ENCODE measurements at places on chromosomes 11 and 22.

GRCh38 chr22:29072193-29072978 lies 449 bp upstream of the KREMEN1 start:
- peak; percentile 42 for DNase-seq

DNA sequence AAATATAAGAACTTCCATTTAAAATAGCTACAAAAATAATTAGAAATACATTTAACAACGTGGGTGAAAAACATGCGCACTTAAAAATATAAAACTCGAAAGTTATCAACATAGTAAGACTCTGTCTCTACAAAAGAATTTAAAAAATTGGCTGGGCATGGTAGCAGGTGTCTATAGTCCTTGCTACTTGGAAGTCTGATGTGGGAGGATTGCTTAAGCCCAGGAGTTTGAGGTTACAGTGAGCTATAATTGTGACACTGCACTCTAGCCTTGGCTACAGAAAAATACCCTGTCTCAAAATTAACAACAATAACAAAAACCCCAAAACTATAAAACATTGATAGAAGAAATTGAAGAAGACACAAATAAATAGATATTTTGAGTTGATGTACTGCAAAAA lies 13.8 kb upstream of the CASP12 start:
- DNase-seq: no peak

DNA sequence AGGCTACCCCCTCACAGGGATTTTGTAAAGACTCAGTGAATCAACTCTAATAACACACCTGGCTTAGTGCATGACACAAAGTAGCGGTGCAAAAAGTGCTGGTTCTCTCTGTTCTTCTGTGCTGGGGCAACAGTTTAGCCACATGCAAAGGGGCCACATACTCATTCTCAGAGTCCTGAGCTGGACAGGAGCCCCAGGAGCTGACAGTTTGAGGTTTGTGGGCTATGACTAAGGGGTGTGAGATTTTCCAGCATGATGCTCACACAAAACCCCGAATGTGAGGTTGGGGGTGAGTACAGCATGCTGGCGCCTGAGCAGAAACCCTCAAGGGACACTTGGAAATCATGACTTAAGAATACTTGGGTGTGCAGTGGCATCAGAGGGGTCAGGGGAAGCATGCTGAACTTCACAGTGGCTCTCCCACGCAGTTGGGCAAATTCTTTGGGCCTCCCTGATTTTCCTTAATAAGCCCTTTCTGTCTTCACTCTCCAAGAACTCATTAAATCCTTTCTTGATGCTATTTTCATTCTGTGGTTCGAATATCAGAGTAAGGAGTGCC lies 31.0 kb downstream of the TMPRSS5 start:
- DNase-seq: no peak

DNA sequence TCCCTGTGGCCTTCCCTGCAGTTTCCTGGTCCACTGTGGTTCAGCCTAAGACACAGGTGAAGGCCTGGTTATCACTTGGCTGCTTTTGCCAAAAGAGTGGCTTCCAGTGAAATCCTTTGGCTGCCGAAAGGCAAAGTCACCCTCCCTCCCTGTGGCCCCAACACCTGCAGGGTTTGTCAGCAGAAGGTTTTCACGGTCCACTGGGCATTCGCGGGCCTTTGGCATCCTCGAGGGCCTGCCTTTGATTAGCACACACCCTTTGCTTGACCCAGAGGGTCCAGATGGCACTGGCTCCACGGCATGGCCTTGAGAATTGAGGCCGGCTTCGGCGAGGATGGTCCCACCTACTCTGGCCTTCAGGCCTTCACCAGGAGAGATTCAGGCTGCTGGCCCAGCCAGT lies 35.3 kb downstream of the RTN4R start:
- no peak for DNase-seq

GRCh38 chr11:114280696-114281095 lies 15.5 kb upstream of the NNMT start:
- no peak for DNase-seq

DNA sequence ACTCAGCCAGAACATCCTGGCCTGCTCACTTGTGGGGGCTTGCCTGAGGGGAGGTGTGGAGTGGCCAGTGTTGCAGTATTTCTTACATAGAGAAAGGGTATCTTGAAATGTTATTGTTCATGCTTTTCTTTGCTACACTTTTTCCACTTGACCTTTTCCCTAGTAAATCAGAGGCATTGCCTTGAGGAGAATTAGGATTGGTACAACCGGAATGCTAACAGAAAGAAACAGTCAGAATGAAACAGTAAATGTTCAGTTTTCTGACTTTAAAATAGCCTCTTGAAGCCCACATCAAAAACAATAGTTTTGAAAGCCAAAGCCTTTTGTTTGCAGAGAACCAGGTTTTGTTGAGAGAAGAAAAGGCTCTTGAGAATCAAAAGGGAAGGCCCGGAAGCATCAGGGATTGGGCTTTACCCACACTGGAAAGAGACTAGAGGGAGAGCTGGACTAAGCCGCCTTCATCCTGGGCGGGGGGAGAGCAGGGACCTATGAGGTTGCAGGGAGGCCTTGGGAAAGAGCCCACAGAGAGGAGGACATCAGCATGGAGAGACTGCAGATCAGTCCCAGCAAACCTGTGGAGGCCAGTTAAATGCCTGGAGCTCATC lies 12.4 kb downstream of the ADM start:
- no peak for DNase-seq

DNA sequence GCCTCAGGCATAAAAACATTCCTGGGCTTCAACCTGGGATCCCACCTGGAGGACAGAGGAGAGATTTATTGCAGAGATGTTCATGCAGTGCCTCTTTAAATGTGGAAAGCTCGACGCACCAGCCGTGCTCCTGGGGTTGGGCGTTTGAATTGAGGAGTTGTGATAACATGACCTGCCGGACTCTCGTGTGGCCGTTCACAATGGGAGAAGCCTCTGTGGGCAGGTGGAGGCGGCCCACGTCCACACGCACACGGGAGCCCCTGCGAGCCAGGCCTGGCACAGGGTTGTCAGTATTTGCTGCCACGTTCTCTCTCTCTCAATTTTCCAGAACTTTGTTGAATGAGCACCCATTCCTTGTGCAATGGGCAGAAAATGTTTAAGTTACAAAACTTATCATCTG lies 58.3 kb upstream of the PPARA start:
- no peak for DNase-seq

DNA sequence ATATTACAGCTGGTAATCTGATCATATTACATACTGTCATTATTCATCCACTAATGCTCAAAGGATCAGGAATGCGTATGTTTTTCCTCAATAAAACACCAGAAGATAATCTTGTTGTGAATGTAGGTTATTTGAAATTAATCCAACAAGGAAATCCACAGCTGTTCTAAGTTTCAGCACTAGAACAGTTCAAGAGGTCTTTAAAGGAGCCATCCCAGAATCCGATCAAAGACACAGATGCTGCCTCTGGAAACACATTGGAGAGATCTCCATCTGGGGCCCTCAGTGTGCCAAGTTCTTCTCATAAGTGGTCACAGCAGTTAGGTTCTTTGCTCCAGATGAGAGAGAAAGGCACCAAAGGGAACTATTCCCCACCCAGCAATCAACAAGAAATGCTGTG lies 1955.1 kb upstream of the RAG2 start:
- DNase-seq: no peak

- DNase-seq: no peak
Observed at GRCh38 chr11:27280140-27280539, 82.9 kb downstream of the CCDC34 start.

- no peak for DNase-seq
Observed at GRCh38 chr22:22480940-22481339, 27.6 kb downstream of the ZNF280B start.

GRCh38 chr11:78549624-78550409 lies 24.8 kb downstream of the NARS2 start:
- no peak for DNase-seq

DNA sequence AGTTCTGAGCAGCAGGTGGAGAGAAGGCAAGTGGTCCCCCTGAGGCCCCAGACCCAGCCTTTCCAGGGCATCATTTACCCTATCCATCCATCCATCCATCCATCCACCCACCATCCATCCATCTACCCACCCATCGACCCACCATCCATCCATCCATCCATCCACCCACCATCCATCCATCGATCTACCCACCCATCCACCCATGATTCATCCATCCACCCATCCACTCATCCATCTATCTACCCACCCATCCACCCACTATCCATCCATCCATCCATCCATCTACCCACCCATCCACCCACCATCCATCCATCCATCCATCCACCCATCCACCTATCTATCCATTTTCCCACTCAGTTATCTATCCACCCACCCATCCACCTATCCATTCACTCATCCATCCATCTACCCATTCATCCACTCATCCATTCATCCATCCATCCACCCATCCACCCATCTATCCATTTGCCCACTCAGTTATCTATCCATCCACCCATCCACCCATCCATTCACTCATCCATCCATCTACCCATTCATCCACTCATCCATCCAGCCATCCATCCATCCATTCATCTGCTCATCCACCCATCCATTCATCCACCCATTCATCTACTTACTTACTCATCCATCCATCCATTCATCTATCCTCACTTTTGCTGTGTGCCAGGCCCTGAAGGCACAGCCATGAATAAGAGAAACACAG lies 63.4 kb downstream of the MCM5 start:
- DNase-seq: no peak

DNA sequence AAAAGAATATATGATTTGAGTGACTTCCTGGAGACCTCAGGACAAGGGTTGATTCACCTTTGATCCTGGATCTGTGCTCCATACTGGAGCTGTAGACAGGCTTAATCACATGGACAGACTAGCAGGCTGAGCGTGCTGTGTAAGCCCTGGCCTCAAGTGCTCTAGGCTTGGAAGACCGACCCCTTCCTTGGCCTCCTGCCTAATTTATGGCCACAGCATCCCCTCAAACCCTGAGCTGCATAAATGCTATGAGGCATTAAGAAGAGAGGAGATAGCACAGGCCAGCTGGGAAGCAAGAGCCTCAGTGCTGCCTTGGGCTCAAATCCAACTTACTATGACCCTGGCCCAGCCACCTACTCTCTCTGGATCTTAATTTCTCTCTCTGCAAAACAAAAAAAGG lies 385.1 kb downstream of the BUD13 start:
- DNase-seq: no peak

GRCh38 chr22:30183861-30184278 lies 62.7 kb downstream of the LIF start:
- no peak for DNase-seq

- no peak for DNase-seq
Observed at GRCh38 chr11:123611698-123612097, 42.7 kb downstream of the SCN3B start.

- DNase-seq: no peak
Observed at GRCh38 chr11:32479291-32479690, 44.0 kb upstream of the WT1 start.

GRCh38 chr11:64285885-64286800 lies 495 bp downstream of the GPR137 start:
- no peak for DNase-seq

- DNase-seq: no peak
Observed at GRCh38 chr11:87006035-87006434, 31.7 kb upstream of the TMEM135 start.

- no peak for DNase-seq
Observed at GRCh38 chr22:50575426-50575941, 2.7 kb downstream of the CPT1B start.

- no peak for DNase-seq
Observed at GRCh38 chr22:38873469-38874411, 1.7 kb upstream of the CBX6 start.

DNA sequence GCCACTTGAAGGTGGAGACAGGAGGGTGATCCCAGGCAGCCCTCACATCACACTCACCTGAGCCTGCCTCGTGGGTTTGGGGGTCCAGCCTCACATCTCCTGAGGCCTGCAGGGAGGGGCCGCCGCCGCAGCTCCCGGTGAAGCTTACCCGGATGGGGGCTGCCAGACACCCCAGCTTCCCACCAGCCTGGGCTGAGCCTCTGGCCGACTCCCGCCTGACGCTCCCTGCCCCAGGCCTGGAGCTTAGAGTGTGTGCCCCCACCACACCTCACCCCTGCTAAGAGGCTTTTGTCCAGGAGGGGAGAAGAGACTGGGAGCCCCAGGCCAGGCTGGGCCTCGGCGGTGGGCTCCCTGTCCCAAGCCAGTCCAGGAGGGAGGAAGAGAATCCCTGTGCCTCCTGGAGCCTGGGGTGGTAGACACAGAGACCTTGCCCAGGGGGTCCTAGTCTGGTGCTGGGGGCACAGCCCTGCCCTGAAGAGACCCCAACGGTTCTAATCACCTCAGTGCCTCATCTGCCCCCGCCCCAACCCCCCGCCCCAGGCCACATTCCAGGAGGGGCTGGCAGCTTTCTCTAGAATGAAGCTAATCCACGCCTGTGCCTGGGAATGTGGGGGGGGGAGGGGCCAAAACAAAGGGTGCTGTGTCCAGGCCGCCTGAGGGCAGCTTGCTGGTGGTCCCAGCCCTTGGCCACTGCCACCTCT lies at the start of gene SLC16A8:
SLC16A8 (minus strand) TSS at position 254 of the 701 bp plus-strand sequence. CDS start 1,311 bp downstream, outside the sequence.
- no peak for DNase-seq

GRCh38 chr11:34277171-34277570 lies 80.6 kb downstream of the ABTB2 start:
- no peak for DNase-seq

GRCh38 chr11:2574553-2575535 lies 125.0 kb downstream of the KCNQ1OT1 start:
- DNase-seq: peak; percentile 59

DNA sequence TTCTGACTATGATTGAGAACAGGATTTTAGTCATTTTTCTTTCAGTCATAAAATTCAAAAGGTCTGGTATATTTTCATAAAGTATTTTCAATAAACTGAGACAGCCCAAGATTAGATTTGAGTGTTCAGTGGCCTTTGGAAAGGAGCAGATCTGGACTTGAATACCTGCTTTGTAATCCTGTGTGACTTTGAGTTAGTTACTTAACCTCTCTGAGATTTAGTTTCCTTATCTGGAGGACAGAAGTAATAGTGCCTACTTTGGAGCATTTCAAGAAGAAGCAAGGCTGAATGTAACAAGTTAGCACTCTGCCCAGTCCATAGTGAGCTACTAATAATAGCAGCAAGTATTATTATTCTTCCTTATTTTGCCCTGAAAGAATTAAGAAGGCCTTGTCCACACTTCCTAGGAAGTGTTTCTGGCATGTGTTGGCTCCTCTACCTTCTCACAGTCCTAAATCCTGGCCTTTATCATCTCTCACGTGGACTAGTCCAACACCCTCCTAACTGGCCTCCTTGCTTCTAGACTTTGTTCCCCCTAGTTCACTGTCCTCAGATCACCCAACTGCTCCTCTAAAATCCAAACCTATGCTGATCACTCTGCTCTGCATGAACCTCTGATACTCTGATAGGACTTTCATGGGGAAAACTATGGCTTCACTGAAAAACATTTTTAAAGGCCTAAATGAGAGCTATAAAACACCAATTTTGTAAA lies 115.8 kb downstream of the PLEKHA7 start:
- DNase-seq: no peak

GRCh38 chr11:1449490-1450243 lies 36.9 kb downstream of the MOB2 start:
- DNase-seq: no peak

DNA sequence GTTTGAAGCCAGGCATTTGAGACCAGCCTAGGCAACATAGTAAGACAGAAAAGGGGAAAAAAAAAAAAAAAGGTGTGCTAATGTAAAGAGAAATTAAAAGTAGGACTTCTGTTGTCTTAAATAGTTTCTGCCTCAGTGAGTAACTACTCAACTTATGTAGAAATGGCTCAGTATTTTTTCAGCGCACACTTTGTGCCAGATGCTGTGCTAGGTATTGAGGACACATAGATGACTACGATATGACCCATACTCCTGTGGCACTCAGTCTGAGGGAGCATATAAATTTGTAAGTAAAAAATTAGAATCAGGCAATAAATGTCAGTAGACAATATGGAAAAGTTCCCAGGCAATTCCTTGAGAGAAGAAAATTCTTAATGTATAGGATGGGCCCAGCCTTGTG lies 93.9 kb downstream of the YAP1 start:
- no peak for DNase-seq

GRCh38 chr11:65658174-65659021 lies 4.3 kb downstream of the RELA start:
- DNase-seq: no peak

All from anterior cingulate cortex (tissue), 58 donors.